Stimulated activated CD4-positive, alpha-beta T cell treated with anti-CD3 and anti-CD28 coated beads, Interleukin-4, amount 100 ng/mL, for 4 hours (primary cell): ENCODE measurements at places on chromosomes 3 and 15.

DNA sequence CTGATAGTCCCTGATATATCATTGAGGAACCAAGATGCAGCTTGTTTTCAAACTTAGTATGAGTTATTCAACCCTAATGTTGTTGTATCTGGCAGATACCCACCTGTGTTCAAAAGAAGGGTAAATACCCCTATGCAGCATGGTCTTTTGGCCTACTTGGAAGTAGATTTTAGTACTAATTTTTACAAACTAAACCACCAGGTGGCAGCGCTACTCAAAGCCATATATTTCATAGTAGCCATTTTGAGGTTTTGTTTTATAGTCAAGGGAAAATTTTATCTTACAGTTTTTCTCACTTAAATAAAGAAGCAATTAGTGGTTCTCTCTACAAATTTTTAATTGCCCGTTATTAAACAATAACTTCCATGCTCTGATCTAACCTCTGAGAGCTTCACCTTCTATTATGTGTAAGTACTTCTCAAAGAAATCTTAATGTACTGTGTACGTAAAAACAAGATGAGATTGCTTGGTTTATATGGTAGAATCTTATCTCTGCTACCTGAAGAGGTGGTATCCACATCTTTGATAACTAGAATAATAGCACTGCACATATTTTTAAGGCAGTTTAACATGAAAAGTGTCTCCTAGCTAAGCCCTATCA lies 31.5 kb upstream of the MLF1 start:
- peak; percentile 2 for DNase-seq

DNA sequence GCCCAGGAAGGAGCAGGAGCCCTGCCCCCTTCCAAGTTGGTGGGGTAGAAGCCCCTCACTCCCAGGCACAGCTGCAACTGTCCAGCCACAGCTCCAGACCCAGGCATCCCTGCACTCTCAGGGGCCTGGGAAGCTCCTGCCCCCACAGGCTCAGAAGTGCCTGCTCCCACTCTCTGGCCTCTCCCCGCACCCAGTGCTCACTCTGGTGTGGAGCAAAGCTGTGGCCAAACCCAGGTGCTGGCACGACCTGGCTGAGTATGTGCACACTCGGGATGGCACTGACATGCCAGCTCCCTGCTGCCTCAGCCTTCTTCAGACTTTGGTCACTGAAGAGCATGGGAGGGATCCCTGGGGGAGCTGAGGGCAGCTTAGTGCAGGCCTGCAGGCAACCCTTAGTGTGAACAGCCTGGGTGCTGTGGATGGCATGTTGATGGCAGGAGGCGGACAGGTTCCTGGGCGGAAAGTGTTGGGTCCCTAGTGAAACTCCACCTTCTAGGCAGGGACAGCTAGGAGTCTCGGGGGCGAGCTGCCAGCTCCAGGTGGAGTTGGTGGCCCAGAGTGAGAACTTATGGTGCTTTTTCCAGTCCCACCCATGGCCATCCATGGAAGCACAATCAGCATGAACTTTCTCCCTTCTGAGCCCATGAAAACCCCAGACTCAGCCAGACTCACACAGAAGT lies 489.2 kb upstream of the ROBO2 start:
- no peak for DNase-seq

GRCh38 chr3:10531031-10531430 lies 25.6 kb upstream of the ATP2B2 start:
- DNase-seq, result no peak

GRCh38 chr15:68653801-68654200 lies 75.0 kb downstream of the CORO2B start:
- DNase-seq, result no peak

- DNase-seq, result no peak
These were observed 64.2 kb upstream of the LCTL start for GRCh38 chr15:66629817-66630576.

DNA sequence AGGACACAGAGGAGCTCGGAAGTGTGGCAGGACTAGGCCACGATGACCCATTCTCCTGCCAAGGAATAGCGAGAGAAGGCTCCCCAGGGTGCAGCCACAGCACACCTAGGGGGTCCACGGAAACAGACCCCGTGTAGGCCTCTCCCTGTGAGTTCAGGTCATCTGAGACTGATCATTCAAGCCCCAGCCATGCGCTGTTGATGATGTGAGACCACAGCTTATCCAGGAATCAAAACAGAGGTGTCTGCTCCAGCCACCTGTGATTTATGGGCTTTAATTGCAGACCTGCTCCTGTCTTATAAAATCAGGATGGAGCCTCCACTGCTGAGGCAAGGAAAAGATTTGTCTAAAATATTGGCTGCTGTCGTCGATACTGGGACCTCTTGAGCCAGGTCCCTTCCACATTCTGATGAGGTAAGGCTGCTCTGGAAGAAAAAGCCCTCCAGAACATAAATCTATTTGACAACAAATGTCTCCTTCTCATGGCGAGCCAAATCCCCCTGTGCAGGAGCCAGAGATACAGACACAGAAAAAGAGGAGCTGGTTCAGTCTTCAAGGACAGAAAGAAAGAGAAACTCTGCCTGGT lies 186.7 kb downstream of the TJP1 start:
- DNase-seq, result no peak

DNA sequence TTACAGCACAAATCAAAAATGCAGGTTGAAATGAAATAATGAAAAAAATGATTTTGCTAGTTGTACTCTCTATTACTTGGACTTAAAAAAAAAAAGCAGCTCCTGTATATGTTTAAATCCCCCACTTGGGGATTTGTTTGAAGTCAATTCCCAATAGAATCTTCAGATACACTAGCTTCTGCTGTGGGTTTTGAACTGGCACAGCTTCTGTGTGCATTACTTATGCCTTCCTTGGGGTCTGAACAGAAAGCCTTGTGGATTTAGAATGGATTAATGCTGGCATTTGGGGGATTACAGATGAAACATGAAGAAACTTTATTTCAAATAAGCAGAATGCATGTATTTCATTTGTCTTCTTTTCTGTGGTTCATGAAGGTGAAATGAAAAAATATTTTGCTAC lies 513.2 kb upstream of the TBL1XR1 start:
- no peak for DNase-seq

DNA sequence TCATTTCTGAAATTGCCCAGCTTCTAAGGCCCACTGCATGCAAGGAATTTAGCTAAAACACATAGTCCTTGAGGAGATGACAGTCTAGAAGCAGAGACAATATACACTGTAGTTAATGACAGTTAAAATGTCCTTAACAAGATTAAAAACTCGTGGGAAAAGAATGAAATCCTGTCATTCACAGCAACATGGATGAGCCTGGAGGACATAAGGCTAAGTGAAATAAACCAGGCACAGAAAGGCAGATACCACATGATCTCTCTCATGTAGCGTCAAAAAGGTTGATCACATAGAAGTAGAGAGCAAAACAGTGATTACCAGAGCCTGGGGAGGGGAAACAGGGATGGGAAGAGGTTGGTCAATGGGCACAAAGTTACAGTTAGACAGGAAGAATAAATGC lies 36.3 kb upstream of the GOLGA8J start:
- DNase-seq, result no peak

DNA sequence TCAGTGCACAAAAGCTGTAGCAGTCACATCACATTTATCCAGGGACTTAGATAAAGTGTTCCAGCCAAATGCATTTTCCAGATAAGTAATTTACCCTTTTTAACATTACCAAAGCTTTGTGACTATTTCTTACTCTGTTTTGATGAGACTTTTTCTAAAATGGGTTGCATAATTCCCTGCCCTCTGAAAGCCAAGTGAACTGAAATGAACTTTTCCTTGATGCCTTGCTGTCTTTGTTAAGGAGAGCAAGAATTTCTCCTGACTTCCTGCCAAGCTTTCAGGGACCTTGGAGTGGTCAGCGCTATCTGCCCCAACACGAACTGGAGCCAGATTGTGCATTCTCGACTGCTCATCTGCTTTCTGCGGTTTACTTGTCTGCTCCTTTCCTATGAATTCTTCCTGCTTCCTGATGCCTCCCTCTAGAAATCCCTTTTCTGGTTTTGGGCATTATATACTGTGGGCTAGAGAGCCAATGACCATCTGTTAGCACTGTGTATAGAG lies 34.8 kb downstream of the EIF4E3 start:
- DNase-seq, result no peak

DNA sequence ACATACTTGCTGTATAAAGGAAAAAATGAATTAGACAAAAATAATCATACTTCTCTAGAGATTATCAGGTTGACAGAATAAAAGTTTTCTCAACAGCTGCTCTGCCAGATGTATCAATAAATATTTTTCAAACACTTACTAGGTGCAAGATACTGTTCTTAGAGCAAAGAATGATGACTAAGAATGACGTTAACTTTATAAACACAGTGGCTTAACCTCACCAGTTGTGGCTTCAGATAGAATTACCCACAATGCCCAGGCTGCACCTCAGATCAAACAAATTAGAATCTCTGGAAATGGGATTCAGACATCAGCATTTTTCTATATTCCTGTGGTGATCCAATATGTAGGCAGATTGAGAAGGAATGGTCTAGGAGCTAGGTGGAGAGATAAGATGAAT lies 422.4 kb upstream of the ATP11B start:
- DNase-seq, result no peak

DNA sequence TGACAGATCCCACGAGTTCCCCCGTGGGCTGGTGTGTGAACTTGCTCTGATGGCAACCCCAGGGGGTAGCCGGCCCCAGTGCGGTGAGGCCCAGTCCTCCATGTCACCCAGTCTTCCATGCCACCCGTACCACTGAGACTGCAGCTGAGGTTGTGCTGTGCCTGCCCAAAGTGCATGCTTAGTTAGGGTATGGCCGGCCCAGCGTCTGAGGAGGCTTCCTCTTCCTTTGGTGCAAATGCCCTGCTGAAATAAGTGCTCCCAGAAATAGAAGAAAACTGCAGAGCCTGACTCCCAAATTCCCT lies 31.5 kb downstream of the MGLL start:
- DNase-seq, result no peak

DNA sequence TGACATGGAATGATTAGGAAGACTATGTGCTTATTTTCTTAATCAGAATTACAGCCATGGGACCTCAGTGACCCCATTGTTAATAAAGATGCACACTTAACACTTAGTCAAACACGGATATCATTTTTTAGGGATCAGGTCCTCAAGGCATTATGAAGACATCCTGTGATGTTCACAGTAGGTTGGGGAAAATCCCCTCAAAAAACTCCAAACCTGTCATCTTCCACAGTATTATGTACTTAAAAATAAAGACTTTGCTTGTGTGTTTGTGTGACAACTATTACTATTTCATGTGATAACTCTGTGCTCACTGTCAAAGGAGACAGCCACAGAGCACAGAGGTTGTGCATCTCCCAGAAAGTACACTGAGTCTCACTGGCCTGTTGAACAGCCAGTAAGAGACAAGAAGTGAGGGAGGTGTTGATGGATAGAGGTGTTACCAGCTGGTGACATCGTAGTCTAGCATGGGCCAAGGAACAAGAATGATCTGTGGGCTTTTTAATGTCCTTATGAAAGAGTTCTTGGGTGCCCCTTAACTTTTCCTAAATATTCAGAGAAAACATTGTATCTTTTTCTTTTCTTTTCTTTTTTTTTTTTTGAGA lies 18.0 kb downstream of the CHST2 start:
- DNase-seq, result no peak

- no peak for DNase-seq
These were observed 101.2 kb downstream of the CD47 start for GRCh38 chr3:107989661-107990060.

DNA sequence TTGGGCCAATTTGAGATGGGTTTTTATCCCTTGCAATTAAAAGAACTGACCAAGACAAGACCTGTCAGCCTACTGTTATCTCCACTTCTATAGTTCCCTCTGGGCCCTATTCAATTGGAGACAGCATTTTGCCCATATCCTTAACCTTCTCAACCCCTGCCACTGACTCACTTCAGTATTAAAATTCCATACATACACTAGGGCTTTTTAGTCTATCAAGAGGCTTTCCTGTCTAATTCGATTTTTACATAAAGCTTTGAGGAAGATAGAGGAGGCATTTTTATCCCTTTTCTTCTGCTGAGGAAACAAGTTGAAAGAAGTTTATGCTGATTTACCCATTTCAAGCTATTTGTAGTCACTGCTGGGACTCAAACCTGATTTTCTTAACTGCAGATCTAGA lies 51.1 kb downstream of the GTF2E1 start:
- DNase-seq, result no peak

DNA sequence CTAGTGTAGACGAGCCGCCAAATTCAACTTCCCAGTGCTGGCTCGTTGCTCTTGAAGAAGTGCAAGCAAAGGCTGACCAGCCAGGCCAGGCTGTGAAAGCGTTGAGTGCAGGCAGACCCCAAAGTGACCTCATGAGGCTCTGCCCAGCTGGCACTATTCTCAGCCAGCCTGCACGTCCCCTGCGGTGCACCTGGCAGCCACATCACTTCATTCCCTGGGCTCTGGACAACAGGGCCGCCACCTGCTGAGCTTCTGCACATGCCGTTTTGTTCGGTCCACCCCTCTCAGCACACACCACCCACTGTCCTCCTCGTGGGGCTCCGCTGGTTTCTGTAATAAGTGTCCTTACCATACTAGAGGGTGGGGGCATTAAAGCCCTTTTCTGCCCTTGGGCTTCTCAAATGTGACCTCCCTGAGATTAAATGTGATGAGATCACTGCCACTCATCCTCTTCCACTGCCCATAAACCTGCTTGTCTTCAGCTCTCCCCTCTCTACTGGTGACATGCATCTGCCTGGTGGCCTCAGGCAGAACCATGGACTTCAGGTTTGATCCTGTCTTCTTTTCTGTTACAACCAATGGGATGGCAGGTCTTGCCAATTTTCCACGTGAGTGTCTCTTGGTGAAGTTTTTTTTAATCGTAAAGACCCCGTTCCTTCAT lies 6.1 kb downstream of the RASGRF1 start:
- DNase-seq, result no peak

GRCh38 chr3:174547801-174548435 lies 311.2 kb upstream of the NAALADL2 start:
- DNase-seq, result no peak

- no peak for DNase-seq
These were observed 172.0 kb downstream of the TCF12 start for GRCh38 chr15:57090496-57090859.

GRCh38 chr3:67123914-67124313 lies 125.8 kb downstream of the KBTBD8 start:
- DNase-seq, result no peak

GRCh38 chr3:69126216-69126615 lies 3.8 kb upstream of the LMOD3 start:
- no peak for DNase-seq

DNA sequence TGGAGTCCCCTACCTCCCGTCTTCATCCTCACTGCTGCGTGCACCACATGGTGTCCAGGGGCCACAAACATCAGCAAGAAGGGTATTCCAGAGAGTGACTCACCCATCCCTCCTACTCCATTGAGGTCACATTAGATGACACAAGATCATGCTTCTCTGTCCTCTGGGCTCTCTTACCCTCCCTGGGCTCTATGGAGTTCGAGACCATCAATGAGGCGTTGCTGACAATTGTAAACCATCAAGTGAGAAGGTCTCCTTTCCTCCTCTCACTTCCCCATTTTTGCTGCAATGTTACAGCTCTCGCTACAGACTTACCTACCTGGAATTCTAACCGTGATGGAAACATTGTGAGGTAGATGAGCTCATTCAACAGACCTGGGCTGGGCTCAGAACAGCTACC lies 51.7 kb downstream of the HMCES start:
- DNase-seq, result no peak

GRCh38 chr15:84824260-84825007 lies 7.3 kb downstream of the ALPK3 start:
- no peak for DNase-seq
